ENCODE measurements at places on chromosomes 16 and 17. TPM values are rescaled to one million over a fixed set of nuclear protein-coding genes. Genes with fewer than 3 reads are reported as not detected.

Gene KRT20
- total RNA-seq: not detected

GRCh38 chr16:48102083-48103008 lies 53.4 kb downstream of the ABCC12 start:
- H3K4me3 ChIP-seq: no peak overlapping the region
- no peak overlapping the region for H3K27ac ChIP-seq
- peaks cover 11% of the 10 kb centered on the region for H3K4me1 ChIP-seq
- H3K27me3 ChIP-seq: peaks cover 21% of the 10 kb centered on the region

GRCh38 chr17:15462976-15463772 lies 4.2 kb downstream of the CDRT4 start:
- no peak for DNase-seq
- H3K4me1 ChIP-seq: no peaks in the 10 kb centered on the region
- H3K27ac ChIP-seq: no peak overlapping the region
- no peak overlapping the region for H3K4me3 ChIP-seq
- H3K27me3 ChIP-seq: no peaks in the 10 kb centered on the region

DNA sequence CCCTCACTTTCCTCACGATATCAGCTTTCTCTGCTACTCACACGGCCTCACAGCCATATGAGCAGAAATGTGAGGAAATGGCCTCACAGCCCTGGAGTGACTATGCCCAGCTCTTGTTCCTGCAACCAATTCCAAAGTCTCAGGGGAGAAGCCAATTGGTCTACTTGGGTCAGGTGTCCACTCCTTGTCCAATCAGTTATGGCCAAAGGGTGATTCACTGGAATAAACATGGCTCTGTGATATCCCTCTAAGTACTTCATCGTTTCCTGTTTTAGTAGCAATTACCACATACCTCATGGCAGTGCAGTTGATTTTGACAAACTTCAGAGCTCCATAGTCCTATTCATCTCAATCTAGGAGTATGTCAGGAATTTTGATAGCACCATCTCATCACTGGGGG lies 195.4 kb downstream of the KATNIP start:
- H3K4me1 ChIP-seq: peaks cover 3% of the 10 kb centered on the region
- H3K27ac ChIP-seq: no peak overlapping the region
- no peaks in the 10 kb centered on the region for H3K27me3 ChIP-seq
- H3K36me3 ChIP-seq: peaks cover 10% of the 10 kb centered on the region
- DNase-seq: no peak

DNA sequence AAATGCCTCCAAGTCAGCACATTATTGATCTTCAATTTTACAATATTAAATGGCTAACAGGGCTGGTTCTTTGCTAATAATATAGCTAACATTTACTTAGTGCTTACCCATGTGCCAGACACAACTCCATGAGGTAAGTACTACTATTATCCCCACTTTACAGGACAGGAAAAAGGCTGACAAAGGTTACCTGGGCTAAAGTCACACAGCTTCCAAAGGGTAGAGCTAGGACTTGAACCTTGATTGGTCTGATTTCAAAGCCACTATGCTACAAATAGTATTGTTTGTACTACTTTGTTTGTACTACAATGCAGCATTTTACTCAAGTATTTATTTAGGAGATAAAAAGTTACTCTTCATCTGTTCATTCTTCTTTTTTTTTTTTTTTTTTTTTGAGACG lies 31.9 kb downstream of the BRD7 start:
- H3K4me1 ChIP-seq: peaks cover 69% of the 10 kb centered on the region
- peak overlapping the region; percentile 90 for H3K27ac ChIP-seq
- no peak for DNase-seq
- H3K27me3 ChIP-seq: no peaks in the 10 kb centered on the region

- H3K27ac ChIP-seq: peak overlapping the region; percentile 97
- DNase-seq: no peak
- H3K36me3 ChIP-seq: no peaks in the 10 kb centered on the region
- H3K27me3 ChIP-seq: no peaks in the 10 kb centered on the region
Measured at GRCh38 chr16:84513123-84513522, 8.7 kb upstream of the MEAK7 start.

DNA sequence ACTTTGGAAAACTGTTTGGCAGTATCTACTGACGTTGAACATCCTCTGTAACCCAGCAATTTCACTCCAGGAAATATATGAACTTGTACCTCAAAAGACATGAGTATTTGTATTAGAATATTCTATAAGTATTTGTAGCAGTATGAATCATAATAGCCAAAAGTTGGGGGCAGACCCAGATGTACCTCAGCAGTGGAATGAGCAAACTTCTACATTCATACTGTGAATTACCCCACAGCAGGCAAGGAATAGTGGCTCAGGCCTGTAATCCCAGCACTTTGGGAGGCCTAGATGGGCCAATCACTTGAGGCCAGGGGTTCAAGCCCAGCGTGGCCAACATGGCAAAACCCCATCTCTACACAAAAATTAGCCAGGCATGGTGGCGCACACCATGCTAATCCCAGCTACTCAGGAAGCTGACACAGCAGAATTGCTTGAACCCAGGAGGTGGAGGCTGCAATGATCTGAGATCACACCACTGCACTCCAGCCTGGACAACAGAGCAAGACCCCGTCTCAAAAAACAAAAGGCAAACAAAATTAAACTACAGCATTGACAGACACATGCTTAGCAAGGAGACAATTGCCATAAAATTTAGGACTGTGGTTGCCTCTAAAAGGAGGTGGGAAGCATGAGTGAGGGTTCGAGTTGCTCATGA lies 11.2 kb upstream of the HELZ start:
- peak; percentile 7 for DNase-seq
- H3K27me3 ChIP-seq: no peaks in the 10 kb centered on the region
- peaks cover 29% of the 10 kb centered on the region for H3K4me1 ChIP-seq
- H3K27ac ChIP-seq: no peak overlapping the region
- no peaks in the 10 kb centered on the region for H3K36me3 ChIP-seq
- no peak overlapping the region for H3K4me3 ChIP-seq

Gene SOST
- total RNA-seq: not detected

- no peaks in the 10 kb centered on the region for H3K4me1 ChIP-seq
- H3K27ac ChIP-seq: no peak overlapping the region
- no peak for DNase-seq
- H3K4me3 ChIP-seq: no peak overlapping the region
- H3K27me3 ChIP-seq: peaks cover 13% of the 10 kb centered on the region
Measured at GRCh38 chr17:36183001-36183971, 6.8 kb upstream of the TBC1D3B start.

DNA sequence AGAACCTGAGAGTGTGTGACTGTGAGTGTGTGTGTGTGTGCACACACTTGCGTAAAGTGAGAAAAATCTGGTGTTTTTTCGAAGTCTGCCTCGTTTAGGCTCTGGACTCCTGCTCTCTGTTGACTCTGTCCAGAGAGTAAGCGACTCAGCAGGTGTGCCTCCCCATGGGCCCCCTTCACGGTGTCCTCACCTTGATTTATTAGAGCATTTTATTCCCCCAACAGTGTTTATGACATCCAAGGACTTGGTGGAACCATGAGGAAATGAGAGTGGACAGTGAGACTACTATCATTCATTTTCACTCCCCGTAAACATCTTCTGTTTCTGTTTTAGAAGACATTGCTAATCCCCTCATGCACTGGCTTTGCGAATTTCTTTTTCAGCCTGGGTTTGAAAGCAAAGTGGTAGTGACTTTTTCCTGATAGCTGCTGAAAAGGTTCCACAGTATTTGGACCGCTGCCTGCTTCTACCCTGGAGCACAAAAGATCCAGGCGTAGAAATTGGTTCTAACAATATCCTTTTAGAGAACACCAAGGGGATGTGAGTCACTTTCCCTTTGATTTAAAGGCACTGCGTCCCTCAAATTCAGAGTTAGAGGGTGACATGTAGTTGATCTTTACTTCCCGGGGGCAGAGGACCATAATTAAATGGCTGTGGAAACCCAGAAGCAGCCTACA lies 218.2 kb downstream of the WWOX start:
- no peaks in the 10 kb centered on the region for H3K27me3 ChIP-seq
- no peaks in the 10 kb centered on the region for H3K4me1 ChIP-seq
- DNase-seq: no peak
- H3K4me3 ChIP-seq: no peak overlapping the region
- no peaks in the 10 kb centered on the region for H3K36me3 ChIP-seq

Gene CIAO3
- total RNA-seq: 28.3 TPM

DNA sequence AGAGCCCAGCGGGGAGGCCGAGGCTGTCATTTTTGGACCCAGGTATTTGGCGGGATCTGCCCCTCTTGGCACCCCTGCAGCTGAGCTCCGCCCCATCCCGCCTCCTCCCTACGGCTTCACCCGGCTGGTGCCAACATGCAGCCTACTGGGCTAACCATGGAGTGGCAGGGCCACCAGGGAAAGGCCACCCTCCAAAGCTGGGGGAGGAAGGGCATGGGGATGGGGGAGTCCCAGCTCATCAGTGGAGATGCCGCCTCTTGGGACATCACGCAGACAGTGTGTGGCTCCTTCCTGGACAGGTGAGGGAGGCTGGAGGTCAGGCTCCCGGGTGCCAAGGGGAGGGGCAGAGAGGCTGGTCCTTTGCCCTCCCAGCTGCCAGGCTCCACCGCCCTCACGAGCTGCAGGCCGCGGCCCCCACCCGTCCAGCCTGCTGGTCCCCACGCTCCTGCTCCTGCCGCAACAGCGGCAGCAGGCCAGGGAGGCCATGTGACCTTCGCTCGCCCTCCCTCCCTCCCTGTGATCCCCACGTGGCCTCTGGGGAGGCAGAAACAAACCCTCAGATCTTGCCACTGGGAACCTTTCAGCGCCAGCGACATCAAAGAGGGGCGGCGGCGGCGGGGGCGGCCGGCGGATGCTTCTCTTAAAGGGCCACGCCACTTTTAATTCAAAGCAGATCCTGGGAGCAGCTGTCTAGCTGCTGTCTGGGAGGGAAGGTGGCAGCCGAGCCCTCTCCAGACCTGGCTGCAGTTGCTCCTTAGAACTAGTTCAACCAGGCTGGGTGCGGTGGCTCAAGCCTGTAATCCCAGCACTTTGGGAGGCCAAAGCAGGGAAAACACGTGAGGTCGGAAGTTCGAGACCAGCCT lies 6.8 kb upstream of the NOTUM start:
- peak; percentile 95 for DNase-seq
- no peaks in the 10 kb centered on the region for H3K27me3 ChIP-seq
- H3K4me3 ChIP-seq: peak overlapping the region; percentile 60
- peak overlapping the region; percentile 88 for H3K27ac ChIP-seq
- H3K36me3 ChIP-seq: no peaks in the 10 kb centered on the region

- H3K36me3 ChIP-seq: no peaks in the 10 kb centered on the region
- DNase-seq: no peak
- H3K4me3 ChIP-seq: peak overlapping the region; percentile 76
- peaks cover 35% of the 10 kb centered on the region for H3K4me1 ChIP-seq
- H3K27me3 ChIP-seq: no peaks in the 10 kb centered on the region
Measured at GRCh38 chr17:50424996-50425681, 879 bp upstream of the ACSF2 start.

Gene KIF19
- not detected for total RNA-seq

Gene RDM1
- 6.5 TPM for total RNA-seq
